ENCODE measurements at places on chromosomes 7 and 10.

DNA sequence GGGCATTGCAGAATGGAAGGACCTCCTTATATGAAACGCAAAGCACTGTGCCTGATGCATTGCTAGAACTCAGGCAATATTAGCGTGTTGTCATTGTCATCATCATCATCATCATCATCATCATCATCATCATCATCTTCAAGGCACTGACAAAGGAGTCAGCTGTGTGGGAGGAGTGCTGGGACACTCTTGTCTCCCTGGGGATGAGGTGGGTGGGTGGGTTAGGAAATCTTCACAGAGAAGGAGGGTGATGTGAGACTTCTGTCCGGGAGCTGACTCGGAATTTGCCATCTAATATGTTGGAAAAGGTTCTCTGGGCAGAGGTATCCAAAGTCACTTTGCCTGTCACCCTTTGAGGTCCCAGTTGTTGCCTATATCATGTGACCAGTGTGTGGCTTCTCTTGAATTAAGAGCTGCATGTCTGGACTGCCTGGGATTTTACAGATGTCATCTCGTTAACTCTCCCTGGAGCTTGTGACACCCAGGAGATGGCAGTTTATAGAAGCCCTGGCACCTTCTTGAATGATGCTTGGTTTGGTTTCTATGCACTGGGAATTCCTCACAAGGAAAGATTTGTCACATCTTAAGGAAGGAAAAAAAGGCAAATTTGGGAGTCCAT is 7.1 kb downstream of the HTRA1 start:
- no peak for DNase-seq

DNA sequence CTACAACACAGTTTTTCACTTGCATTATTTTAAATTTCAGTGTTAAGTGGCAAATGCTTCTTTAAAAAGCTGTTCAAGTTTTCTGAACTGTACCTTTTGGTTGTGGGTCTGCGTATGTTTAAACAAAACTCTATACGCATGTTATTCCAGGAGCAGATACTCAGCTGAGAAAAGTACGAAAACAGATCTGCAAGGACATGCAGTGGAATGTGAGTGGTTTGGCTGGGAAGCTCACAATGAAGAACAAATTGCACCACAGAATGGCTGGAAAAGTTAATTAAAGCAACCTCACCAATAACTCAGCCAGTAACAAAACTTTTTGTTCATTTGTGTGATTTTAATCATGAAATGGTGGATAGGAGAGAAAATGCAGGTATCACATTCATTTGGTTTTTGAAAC is 17.6 kb downstream of the GLI3 start:
- no peak for DNase-seq

DNA sequence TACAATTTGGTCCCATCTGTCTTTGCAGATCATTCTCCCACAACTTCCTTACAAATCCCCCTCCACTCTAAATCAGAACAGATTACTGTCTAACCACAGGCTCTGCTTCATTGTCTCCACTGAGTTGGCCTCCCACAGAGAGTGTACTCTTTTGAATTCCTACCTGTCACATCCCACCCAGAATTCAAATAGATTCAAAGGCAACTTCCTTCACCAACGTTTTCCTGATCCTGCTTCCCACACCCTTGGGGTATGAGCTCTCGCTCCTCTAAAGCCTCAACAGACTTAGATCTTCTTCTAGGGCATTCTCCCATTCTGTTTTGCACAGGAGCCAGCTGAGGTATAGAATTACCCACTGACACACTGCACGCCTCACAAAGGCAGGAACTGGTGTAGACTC is 197.8 kb upstream of the CDCA7L start:
- no peak for DNase-seq

DNA sequence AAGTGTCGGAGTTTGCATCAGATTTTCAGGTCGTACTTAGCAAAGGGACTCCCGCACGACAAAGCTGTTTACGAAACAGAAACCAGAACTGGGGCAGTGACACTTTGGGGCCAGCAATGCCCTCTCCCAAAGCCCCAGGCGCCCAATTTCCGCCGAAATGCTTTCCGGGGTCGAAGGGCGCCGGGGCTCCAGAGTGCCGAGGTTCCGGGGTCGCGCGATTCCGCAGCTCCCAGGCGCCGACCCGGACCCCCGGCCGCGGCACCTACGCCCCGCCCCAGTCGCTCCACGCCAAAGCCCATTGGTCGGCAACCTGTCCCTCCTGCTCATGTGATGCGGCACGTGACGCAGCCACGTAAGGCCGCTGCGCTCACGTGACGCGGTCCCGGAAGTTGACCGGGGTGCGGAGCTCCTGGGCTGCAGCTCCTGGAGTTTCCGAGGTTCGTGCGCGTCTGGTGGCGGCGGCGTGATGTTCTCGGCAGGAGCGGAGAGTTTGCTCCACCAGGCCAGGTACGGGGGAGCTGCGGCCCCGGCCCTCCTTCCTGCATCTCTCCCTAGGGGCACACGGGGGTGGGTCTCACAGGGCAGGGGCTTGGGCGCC is at the start of gene AP5Z1:
Gene AP5Z1, plus strand, starts transcription at position 374 of the 598 bp plus-strand sequence. Its CDS starts 93 bp downstream, at position 467.
- peak; percentile 87 for DNase-seq

GRCh38 chr10:127452568-127452967 is 96.5 kb upstream of the NPS start:
- no peak for DNase-seq

DNA sequence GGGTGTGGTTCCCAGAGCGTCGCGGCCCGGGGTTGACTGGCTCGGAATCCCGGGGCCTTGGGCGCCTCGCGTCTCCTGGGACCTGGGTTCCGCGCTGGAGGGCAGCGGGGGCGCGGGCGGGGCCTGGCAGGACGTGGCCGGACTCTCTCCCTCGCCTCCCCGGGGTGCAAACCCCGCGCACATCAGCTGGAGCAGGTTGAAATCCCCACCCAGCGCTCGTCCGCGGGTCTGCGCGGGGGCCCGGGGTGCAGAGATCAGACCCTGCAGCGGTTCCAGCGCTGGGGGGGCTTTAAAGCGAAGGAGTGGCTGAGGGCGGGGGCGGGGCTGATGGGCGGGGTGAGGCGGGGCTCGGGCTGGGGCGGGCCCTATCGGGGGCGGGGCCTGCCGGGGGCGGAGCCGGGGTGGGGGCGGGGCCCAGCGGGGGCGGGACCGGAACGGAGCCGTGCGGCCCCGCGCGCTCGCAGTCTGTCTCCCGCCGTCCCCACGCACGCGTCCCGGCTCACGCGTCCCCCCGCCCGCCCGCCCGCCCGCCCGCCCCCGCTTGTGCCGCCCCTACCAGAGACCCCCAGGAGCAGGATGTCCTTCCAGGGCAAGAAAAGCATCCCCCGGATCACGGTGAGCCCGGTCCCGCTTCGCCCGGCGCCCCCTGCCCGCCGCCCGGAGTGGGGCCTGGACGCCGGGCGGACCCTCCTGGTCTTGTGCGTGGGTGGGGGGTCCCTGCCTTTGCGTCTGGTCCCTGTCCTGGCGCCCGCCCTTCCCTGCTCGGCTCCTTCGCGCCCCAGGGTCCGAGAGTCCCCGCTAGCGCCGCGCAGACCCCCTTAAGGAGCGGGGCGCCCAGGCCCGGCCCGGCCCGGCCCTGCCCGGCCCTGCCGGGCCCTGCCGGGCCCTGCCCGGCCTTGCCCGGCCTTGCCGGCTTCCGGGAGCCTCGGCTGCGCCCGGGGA is at the start of gene DPYSL4:
Gene DPYSL4, plus strand, starts transcription at position 461 of the 942 bp plus-strand sequence. Its CDS starts 116 bp downstream, at position 577.
- no peak for DNase-seq

- no peak for DNase-seq
These were observed 149.7 kb downstream of the NPSR1 start for GRCh38 chr7:34807548-34808340.

GRCh38 chr10:124831116-124831515 is 29.5 kb downstream of the ABRAXAS2 start:
- DNase-seq: no peak

DNA sequence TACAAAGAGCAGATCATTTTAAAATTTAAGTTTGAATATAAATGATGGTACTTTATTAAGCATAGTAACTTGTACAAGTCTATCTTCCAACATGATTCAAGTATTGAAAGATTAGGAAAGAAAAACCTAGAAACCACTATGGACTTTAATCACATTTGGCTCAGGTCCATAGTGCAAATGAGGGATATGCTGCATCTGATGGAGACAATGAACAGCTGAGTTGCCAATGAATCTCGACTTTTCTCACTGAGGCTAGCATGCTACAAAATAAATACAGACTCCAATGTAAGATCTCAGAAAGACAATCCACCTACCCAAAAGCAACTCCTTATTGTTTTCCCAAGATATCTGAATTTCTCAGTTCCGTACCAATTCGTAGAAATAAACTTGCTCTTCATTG is 89.8 kb downstream of the SEMA3A start:
- no peak for DNase-seq

DNA sequence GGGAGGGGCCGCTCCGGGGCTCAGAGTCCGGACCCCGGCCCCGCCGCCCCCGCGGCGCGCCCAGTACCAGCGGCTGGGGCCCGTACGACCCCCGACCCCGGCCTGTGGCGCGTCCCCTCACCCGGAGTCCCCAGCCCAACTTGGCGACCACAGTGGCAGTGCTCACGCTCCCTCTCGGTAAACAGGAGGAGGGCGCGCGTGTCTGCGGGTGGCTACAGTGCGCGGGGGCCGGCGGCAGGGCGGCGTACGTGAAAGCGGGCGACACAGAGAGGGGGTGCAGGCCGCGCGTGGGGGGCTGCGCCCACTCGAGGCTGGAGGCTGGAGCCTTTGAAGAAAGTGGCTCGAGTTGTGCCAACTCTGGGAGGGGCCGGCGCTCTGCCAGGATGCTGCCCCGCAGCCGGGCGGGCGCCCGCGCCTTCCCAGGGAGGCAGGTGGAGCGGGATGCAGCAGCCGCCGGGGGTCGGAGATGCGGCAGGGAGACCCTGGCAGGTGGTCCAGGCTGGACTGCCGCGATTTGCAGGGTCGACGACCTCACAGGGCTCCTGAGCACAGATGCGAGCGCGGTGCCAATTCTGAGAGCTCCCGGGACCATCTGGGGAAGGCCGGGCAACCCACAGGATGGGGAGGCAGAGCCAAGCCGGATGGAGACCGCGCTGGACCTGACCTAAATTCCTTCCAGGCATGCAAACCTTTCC is 655 bp downstream of the PTPRE start:
- no peak for DNase-seq

- DNase-seq: no peak
These were observed 936.6 kb downstream of the NRG3 start for GRCh38 chr10:82811621-82812020.

- DNase-seq: no peak
These were observed 64.6 kb downstream of the FAS start for GRCh38 chr10:89055159-89055558.

GRCh38 chr10:46042527-46042926 is 3.5 kb downstream of the MSMB start:
- no peak for DNase-seq

DNA sequence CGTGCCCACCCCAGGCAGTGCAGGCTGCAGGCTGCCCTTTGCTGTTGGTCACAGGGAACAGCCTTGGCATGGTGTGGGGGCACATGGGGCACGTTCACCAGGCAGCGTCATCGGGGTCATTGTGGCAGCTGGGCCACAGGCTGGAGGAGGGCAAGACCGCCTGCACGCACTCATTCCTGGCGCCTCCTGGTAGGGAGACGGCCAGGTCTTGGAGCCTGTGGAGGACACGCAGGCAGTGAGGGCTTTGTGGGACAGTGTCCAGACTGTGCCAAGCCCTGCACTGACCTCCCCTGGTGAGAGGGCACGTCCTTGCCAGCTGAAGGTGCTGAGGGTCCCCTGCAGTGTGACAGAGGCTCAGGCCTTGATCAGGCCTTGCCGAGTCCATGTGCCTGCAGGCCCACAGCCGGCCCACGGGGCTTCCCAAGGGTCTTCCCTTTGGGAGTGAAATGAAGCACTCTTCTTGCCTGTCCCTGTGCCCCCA is 76.4 kb downstream of the NKX6-2 start:
- no peak for DNase-seq

GRCh38 chr7:98562381-98562823 is 54.7 kb upstream of the NPTX2 start:
- no peak for DNase-seq

- no peak for DNase-seq
These were observed 28.7 kb downstream of the WIPI2 start for GRCh38 chr7:5218564-5219360.

DNA sequence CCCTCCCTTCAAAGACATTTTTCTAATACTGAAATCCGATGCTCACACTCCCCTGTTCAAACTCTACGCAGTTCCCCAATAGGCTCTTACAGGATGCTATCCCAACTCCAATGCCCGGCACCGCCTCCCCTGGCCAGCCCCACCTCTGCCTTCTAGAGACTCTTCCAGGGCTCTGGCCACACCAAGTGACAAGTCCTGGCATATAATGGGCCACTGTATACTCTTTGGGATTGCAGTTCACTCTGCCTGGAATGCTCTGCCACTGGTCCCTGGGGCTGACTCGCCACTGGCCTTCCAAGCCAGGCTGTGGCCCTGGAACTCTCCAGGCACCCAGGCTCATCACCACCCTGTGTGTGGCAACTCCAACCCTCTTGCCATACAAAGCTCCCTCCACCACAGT is 3.1 kb upstream of the BRI3 start:
- no peak for DNase-seq

DNA sequence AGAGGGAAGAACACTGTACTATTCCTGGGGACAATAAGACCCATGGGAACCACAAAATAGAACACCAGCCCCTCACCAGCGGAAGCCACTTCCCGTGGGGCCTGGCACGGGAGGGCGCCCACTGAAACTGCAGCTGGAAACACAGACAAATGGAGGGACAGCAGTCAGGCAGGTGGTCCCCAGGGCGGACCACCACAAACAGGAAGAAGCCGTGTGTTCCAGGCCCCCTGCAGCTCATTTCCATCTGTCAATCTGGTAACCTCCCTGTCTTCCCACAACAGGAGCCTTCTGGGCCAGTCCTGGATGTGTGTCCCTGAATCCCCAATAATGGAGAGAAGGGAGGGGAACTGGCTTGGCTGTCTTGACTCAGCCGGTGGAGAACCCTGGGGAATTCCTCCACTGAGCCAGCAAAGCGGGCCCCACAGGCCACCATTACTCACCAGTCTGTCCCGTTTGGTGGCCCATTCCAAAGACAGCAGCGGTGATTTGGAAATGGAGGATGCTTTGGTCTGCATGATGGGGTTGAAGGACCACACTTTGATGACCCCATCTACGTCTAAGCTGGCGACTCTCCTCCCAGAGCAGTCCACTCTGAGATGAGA is 16.7 kb downstream of the WDR91 start:
- no peak for DNase-seq

DNA sequence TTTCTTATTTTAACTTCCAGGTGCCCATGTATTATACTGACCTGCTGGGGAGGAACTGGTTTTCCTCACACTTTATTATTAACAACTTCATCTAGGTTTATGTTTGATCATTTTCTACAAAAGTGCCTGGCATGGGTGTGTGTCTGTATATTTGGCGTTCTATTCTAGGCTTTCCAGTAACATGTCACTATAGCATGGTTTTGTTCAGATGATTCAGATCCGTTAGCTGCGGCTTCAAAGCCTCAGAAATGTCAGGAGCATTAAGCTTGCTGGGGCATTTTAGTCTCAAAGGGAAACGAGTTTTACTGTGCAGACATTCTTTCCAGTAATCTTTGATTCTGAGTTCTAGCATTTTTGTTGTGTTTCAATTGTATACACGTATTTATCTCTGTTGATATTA is 2.3 kb downstream of the INPP5A start:
- DNase-seq: no peak

DNA sequence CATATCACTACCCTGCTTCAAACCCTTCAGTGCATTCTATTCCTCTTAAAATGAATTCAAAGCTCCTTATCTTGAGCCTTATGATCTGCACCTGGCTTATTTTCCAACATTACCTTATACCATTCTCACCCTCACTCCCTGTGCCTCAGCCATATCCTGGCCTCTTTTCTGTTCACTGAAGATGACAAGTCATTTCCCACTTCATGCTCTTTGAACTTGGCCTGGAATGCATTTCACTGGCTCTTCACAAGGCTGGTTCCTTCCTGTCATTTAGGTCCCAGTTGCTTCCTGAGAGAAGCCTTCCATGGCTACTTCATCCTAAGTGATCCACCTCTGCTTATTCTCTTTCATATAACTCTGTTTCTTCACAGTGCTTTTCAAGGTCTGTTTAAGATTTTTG is 3.2 kb upstream of the LIPF start:
- DNase-seq: no peak
